ENCODE measurements at places on chromosomes 2 and 18.

- no peak for DNase-seq
These were observed 43.0 kb downstream of the OSGEPL1 start for GRCh38 chr2:189719571-189719970.

GRCh38 chr2:223943135-223943534, 2.0 kb downstream of the WDFY1 start:
- no peak for DNase-seq

GRCh38 chr2:128765811-128766210, 447.1 kb upstream of the HS6ST1 start:
- no peak for DNase-seq

- DNase-seq = no peak
These were observed 676 bp downstream of the SH3BP4 start for GRCh38 chr2:234952270-234953115.

DNA sequence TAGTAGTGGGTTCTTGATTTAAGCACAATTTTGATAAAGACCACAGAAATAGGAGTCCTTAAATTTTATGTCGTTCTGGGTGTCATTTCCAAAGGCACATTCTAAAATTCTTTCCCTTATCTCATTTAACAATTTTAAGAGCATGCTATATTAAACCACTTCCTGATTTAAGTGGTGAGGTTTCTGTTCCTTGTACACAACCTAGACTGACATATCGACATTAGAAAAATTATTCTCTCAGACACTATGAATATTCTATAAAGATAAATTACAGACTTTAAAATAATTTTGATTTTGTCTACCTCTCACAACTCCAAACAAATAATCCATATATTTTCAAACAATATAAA, 923.8 kb downstream of the LRP1B start:
- DNase-seq = no peak

DNA sequence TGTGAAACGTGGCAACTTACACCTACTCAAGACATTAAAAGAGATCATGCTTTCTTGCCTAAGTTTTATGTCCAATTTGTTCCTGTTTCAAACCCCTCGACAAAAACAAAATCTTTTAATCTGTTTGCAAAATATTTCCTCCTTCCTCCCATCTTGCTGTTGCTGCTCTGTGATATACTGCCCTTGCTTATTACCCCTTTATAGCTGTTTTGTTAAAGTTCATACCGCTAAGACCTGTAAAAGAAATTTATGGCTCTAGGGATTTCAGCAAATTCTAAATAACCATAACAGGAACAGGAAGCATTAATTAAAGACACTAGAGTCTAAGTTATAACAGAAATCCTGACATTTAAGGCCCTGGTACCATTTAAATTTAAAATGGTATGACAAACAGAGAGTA, 1268.2 kb upstream of the PIK3C3 start:
- DNase-seq = no peak

- no peak for DNase-seq
These were observed 68.2 kb upstream of the NEDD4L start for GRCh38 chr18:57975805-57976204.

GRCh38 chr2:11869391-11869991, 123.1 kb downstream of the LPIN1 start:
- DNase-seq = no peak

DNA sequence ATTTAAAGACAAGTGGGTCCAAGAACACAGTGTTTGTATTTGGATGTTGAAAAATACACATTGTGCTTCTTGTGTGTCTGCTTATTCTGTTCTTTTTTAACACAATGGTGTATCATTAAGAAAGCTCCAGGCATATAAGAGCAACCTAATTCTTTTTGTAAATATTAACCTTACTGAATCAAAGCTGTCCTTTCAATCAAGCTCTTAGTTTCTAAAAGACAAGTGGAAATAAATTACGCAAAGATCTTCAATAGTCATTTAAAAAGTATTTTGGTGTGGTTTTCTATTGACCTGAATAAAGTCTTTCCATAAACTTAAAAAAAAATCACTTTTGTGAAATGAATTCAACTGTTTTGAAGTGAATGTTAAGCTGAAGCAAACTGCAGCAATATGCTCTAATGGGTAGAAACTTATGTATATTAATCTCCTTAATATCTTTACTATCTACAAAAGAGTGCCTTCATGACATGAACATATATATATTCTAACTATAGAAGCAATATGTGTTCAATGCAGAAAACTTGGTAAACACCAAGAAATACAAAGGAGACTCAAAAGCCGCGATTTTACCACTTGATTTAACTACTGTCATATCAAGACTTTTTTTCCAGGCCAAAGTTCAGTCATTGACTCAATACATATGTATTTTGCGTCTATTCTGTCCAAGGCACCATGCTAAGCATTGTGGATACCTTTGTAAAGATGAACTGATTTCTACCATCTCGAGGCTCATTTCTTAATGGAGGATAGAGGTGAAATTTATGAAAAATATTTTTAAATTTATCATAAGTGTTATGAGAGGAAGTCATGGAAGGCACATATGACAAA, 97.7 kb downstream of the ARHGAP15 start:
- DNase-seq = no peak

- DNase-seq = no peak
These were observed 45.1 kb downstream of the PROC start for GRCh38 chr2:127463155-127463991.

DNA sequence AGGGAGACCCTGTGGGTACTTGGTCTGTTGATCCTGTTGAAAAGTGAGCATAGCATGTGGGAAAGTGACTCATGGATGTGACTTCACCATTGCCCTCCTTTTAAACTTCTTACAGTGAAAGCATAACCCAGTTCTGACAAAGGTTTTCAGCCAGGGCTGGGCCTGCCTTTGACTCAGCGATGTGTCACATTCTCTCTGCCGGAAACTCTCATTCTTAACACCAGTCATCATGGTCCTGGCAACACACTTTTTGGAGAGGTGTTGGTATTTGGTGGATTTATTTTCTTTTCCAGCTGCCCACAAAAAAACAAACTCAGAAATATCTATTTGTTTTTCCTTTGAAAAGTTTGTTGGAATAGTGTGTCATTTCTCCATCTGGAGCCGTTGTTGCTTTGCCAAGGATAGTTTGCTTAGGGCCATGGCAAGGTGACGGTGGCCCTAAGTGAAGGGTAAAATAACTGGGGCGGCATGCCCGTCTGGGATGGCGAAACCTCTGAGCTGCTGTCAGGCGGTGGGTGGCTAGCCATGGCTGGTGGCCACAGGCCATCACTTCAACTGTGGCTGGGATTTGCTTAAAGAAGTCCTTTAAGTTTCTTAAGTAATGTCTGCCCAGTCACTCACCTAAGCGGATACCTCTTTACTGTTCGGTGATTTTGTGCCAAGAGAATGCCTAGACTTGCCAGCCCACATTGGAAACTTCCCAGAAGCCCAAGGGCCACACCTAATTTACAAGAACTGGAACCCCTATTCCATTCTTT, 123.3 kb downstream of the LTBP1 start:
- no peak for DNase-seq

GRCh38 chr18:26468931-26469340, 79.4 kb downstream of the KCTD1 start:
- no peak for DNase-seq

DNA sequence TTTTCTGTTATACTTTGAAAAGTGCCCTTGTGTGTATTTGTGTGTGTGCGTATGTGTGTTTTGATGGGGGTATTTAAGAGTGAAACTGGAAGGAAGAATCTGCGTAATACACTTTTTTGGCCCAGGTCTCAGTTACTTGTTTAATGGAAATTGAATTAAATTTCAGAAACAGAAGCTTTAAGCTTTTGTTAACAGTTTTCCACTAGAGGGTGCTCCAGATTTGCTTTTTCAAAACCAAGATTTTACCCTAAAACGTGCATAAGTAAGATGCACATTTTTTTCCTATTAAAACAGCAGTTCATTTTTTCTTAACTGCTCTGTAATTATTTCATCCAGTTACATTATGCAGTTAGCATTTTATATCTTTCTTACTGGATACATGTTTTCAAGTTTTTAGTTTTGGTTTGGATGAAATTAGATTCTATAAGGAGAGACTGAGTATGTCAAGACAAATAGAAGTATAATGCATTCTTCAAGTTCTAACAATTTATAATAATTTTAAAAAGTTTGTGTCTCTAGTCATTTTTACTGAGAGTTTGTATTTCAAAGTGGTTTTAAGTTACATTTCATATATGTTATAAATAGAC, 97.2 kb downstream of the PIK3C3 start:
- DNase-seq = no peak

DNA sequence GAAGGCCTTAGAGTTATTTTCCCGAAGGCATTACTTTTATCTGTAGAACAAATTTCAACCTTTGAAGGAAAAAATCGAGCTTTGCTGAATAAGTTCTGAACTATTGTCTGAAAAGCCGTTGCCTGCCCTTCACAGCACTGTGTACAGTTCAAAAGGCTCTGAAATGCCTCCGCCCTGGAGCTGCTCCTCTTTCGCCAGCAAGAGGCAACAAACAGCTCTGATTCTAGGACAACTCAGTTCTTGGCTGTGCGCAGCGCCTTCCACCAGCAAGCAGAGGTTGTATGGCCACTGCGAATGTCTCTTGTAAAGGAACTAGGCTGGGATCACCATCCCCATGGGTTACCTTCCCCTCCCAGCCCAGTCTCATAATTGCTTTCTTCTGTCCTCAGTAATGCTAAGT, 308.5 kb downstream of the GBX2 start:
- no peak for DNase-seq

DNA sequence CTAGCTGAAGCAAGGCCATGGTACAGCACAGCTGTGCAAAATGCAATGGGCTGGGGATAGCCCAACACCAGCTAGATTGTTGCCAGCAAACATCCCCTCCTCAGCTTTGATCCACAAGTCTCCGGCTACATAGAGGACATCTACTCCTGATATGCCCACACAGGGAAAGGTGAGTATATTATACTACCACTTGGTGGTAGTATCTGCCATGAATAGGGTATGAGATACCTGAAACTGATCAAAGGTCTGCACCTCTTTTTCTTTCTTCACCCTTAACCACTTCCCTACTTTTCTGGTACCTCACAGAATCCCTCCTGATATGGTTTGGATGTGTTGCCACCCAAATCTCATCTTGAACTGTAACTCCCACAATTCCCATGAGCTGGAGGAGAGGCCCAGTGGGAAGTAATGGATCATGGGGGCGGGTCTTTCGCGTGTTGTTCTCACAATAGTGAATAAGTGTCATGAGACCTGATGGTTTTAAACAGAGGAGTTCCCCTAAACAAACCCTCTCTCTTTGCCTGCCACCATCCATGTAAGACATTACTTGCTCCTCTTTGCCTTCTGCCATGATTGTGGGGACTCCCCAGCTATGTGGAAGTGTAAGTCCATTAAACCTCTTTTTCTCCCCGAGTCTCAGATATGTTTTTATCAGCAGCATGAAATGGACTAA, 279.6 kb downstream of the TXNL1 start:
- DNase-seq = no peak

DNA sequence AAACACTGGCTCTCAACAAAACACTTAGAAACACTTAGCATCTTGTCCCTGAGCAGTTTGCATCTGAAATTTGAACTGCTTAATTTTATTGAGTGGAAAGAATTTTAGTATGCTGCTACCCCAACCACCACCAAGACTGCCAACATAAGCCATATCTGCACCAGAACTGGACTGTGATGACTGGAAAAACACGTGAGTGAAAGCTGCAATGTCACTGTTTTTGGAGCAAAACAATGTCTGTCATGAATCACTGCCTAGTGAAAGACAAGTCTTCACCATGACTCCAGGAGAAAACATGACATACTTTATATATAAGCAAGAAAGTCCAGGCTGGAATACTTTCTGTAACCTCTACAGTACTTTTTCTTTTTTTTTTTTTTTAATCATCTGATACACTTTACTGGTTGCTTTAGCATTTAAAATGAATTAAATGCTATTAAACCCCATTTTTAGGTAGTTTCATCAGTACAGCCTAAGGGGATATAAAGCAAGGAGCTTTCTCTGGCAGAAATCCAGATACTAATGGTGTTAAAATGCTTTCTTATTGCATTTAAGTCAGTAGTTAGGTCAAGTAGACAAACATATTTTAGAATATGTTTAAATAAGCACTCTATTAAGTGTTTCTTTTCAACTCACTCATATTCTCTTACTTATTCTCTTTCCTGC, 2129.4 kb upstream of the PIK3C3 start:
- no peak for DNase-seq

- no peak for DNase-seq
These were observed 745.0 kb upstream of the ACVR2A start for GRCh38 chr2:147099845-147100244.

GRCh38 chr2:76083248-76083647, 372.5 kb upstream of the GCFC2 start:
- no peak for DNase-seq

DNA sequence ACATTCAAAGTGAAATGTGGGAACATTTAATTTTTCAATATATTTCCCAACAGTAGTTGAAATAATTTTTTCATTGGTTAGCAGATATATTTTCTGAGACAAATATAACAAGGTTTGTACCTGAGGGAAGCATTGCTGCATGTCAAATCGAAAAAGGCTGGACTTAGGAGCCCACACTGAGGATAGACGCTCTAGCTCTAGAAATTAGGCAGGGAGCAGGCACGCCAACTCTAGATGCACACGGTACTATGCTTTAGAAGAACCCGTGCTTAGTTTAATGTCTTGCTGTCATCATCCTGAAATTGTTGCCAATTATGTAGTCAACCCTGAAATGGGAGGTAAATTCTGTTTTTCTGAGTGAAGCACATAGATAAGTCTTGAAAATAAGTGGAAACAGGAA, 731.1 kb upstream of the ZNF804A start:
- no peak for DNase-seq

DNA sequence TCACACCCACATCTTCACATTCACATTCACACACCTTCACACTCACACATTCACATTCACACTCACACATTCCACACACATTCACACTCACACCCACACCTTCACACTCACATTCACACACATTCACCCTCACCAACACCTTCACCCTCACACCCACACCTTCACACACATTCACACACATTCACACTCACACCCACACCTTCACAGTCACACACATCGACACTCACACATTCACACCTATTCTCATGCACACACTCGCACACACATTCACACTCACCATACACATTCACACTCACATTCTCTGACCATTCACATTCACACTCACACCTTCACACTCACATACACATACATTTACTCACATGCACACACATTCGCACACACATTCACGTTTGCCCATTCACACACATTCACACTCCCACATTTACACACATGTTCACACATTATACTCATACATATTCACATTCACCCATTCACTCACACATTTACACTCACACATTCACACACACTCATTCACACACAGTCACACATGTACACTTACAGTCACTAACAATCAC, 62.7 kb downstream of the BIN1 start:
- DNase-seq = no peak

- DNase-seq = no peak
These were observed 19.6 kb downstream of the CEP68 start for GRCh38 chr2:65075605-65076344.

GRCh38 chr2:213199871-213200270, 48.5 kb upstream of the IKZF2 start:
- no peak for DNase-seq

DNA sequence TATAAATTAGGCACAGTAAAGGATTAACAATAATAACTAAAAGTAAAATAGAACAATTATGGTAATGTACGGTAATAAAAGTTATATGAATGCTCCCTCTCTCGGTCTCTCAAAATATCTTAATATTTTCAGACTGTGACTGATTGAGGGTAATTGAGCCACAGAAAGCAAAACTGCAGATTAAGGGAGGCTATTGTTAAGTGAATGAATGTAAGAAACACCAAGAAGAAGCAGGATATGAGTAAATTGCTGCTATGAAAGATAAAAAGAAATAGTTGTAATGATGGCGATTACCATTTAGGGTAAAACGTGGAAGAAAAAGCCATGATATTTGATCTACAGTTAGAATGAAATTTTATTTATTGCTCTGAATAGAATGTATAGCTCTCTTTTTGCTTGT, 24.1 kb downstream of the GULP1 start:
- no peak for DNase-seq

All from nucleus accumbens (tissue), 56 donors.